ENCODE measurements at places on chromosomes 2 and 18. TPM values are rescaled to one million over a fixed set of nuclear protein-coding genes. Genes with fewer than 3 reads are reported as not detected.

- H3K4me1 ChIP-seq = no peaks in the 10 kb centered on the region
- no peak overlapping the region for H3K27ac ChIP-seq
- no peak for DNase-seq
- no peak overlapping the region for H3K4me3 ChIP-seq
- H3K36me3 ChIP-seq = no peaks in the 10 kb centered on the region
These were observed 293.2 kb upstream of the DCC start for GRCh38 chr18:52046842-52047241.

GRCh38 chr18:40957533-40958070, 997.4 kb upstream of the PIK3C3 start:
- no peak overlapping the region for H3K4me3 ChIP-seq
- H3K27me3 ChIP-seq = no peaks in the 10 kb centered on the region
- H3K36me3 ChIP-seq = no peaks in the 10 kb centered on the region
- no peaks in the 10 kb centered on the region for H3K4me1 ChIP-seq
- DNase-seq = no peak

- no peak overlapping the region for H3K27ac ChIP-seq
- peak; percentile 44 for DNase-seq
- no peaks in the 10 kb centered on the region for H3K36me3 ChIP-seq
- peaks cover 6% of the 10 kb centered on the region for H3K4me1 ChIP-seq
These were observed 3.1 kb downstream of the KDSR start for GRCh38 chr18:63363951-63364350.

DNA sequence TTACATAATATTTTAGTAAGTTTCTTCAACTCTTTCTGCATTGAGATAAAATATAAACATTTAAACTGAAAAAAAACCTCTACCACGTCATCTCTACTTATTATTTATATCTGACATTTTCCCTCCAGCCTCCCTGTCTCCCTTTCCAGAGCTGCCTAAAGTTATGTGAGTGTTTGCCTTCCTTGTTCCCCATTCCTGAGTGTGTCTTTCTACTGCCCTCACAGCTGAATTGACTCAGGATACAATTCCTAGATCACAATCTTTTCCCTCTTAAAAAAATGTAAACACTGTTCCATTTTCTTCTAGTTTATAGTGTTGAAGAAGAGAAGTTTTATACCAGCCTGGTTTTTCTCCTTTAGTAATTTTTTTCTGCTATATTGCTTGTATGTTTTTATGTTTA, 5.3 kb downstream of the TRPM8 start:
- H3K27ac ChIP-seq = no peak overlapping the region
- H3K36me3 ChIP-seq = no peaks in the 10 kb centered on the region
- no peak overlapping the region for H3K4me3 ChIP-seq

GRCh38 chr18:48274301-48274700, 134.9 kb downstream of the ZBTB7C start:
- H3K27ac ChIP-seq = no peak overlapping the region
- H3K4me3 ChIP-seq = no peak overlapping the region
- H3K36me3 ChIP-seq = no peaks in the 10 kb centered on the region
- H3K4me1 ChIP-seq = no peaks in the 10 kb centered on the region

DNA sequence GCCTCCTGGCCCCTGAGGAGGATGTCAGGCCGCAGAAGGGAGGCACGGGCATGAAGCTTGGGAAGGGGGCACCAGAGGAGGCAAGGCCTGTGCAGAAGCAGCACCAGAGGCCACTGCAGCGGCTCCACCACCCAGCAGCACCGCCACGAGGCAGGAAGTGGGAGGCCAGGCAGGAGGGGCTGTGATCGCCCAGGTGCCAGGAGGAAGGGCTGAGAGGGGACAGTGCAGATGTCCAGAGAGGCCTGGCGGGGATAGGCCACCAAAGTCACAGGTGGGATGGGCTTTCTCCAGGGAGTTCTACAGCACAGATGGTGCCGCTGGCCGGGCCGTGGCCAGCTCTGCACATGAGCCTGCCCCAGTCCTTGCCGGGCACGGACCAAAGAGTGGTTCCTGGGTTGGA, 6.0 kb upstream of the ALPI start:
- H3K27me3 ChIP-seq = no peaks in the 10 kb centered on the region
- no peaks in the 10 kb centered on the region for H3K36me3 ChIP-seq

DNA sequence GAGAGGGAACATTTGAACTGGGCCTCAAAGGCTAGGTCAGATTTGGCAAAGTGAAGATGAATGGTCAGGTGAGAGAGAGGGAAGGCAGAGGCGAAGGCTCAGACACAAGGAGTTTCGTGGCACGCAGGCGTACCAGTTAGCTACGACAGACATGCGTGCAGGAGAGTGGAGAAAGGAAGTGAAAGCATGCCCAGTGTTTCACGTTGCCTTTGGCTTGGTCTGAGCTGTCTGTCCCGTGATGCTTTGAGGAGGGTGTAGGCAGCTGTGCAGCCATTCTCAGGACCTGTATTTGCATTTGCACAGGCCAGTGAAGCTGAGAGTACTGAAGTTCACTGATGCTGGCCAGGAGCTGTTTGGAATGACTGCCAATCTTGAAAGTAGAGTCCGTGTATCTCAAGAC, 69.5 kb downstream of the HNRNPLL start:
- H3K27ac ChIP-seq = no peak overlapping the region
- no peaks in the 10 kb centered on the region for H3K27me3 ChIP-seq
- no peak overlapping the region for H3K4me3 ChIP-seq
- peaks cover 5% of the 10 kb centered on the region for H3K4me1 ChIP-seq

GRCh38 chr2:177296040-177296439, 31.5 kb upstream of the NFE2L2 start:
- DNase-seq = peak; percentile 27
- no peak overlapping the region for H3K27ac ChIP-seq
- no peaks in the 10 kb centered on the region for H3K27me3 ChIP-seq
- H3K36me3 ChIP-seq = no peaks in the 10 kb centered on the region

- H3K27ac ChIP-seq = no peak overlapping the region
- DNase-seq = no peak
- H3K36me3 ChIP-seq = no peaks in the 10 kb centered on the region
- no peaks in the 10 kb centered on the region for H3K27me3 ChIP-seq
- no peaks in the 10 kb centered on the region for H3K4me1 ChIP-seq
These were observed 343.6 kb downstream of the TGIF1 start for GRCh38 chr18:3793545-3793944.

- no peak overlapping the region for H3K4me3 ChIP-seq
- H3K4me1 ChIP-seq = no peaks in the 10 kb centered on the region
- no peak for DNase-seq
- H3K27me3 ChIP-seq = no peaks in the 10 kb centered on the region
These were observed 360.8 kb downstream of the TNS1 start for GRCh38 chr2:217641960-217642359.

GRCh38 chr18:21457179-21457535, 143.3 kb downstream of the ESCO1 start:
- H3K4me1 ChIP-seq = no peaks in the 10 kb centered on the region
- no peak overlapping the region for H3K27ac ChIP-seq
- no peaks in the 10 kb centered on the region for H3K27me3 ChIP-seq
- H3K4me3 ChIP-seq = no peak overlapping the region

GRCh38 chr2:156457523-156458517, 21.6 kb downstream of the GPD2 start:
- no peaks in the 10 kb centered on the region for H3K4me1 ChIP-seq
- H3K36me3 ChIP-seq = no peaks in the 10 kb centered on the region
- no peak overlapping the region for H3K4me3 ChIP-seq
- no peaks in the 10 kb centered on the region for H3K27me3 ChIP-seq
- no peak for DNase-seq

DNA sequence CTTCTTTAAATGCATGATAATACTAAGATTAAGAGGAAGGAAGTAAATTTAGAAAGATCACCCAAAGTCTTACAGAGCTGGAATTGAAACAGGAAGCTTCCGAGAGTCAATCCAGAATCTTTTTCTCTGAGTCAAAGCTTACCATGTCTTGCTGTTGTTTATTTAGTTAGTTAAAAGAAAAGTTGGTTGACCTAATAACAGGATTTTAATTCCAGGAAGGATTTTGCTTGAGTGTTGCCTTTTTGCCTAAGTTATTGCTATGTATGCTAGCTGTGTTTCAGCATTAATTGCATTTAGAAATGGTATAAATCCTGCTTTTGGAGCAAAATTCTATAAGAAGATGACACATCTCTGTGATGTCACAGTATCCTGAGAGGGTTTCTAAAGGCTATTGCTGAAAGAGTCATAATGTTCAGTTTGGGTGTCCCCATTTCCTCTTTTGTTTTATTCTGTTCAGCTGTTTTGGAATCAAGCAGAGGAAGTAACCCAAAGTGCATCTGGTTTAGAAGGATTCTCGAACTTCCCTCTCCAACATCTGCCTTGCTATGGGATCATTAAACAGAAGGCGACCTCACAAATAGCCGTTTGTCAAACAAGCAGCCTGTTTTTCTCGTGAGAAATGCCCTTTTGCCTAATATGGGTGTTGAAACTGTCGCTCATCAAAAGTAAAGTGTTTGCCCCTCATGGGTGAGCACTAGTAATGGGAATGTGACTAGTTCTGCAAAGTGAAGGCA, 271.5 kb upstream of the MMADHC start:
- no peak overlapping the region for H3K4me3 ChIP-seq
- no peaks in the 10 kb centered on the region for H3K4me1 ChIP-seq
- no peaks in the 10 kb centered on the region for H3K27me3 ChIP-seq
- H3K27ac ChIP-seq = no peak overlapping the region
- no peaks in the 10 kb centered on the region for H3K36me3 ChIP-seq
- DNase-seq = no peak

DNA sequence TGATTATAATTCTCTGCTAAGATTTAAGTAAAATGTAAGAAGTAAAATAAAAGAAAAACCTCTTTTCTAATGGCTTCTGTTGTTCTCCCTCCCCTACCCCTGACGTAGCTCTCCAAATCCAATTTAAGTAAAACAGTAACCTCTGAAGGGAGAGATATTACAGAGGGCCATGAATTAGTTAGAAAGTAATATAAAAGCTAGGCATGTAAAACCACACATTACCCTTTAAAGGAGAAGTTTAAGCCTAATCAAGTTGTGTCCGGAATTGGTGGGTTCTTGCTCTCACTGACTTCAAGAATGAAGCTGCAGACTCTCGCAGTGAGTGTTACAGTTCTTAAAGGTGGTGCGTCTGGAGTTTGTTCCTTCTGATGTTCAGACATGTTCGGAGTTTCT, 116.9 kb upstream of the SCN7A start:
- no peak overlapping the region for H3K4me3 ChIP-seq
- no peaks in the 10 kb centered on the region for H3K27me3 ChIP-seq
- no peaks in the 10 kb centered on the region for H3K36me3 ChIP-seq
- H3K27ac ChIP-seq = no peak overlapping the region
- H3K4me1 ChIP-seq = no peaks in the 10 kb centered on the region

- no peak overlapping the region for H3K27ac ChIP-seq
- H3K4me3 ChIP-seq = no peak overlapping the region
- peaks cover 3% of the 10 kb centered on the region for H3K4me1 ChIP-seq
- no peaks in the 10 kb centered on the region for H3K27me3 ChIP-seq
These were observed 9.7 kb downstream of the TMEM18 start for GRCh38 chr2:667332-667999.

- H3K27me3 ChIP-seq = no peaks in the 10 kb centered on the region
- no peak overlapping the region for H3K27ac ChIP-seq
- H3K36me3 ChIP-seq = no peaks in the 10 kb centered on the region
- H3K4me3 ChIP-seq = no peak overlapping the region
- no peak for DNase-seq
These were observed 133.6 kb downstream of the GULP1 start for GRCh38 chr2:188425266-188425665.

GRCh38 chr2:2306878-2307277, 24.2 kb downstream of the MYT1L start:
- H3K27ac ChIP-seq = no peak overlapping the region
- H3K36me3 ChIP-seq = no peaks in the 10 kb centered on the region
- DNase-seq = no peak
- H3K4me1 ChIP-seq = no peaks in the 10 kb centered on the region

- H3K4me3 ChIP-seq = no peak overlapping the region
- no peak overlapping the region for H3K27ac ChIP-seq
- H3K4me1 ChIP-seq = peaks cover 71% of the 10 kb centered on the region
- DNase-seq = no peak
- H3K27me3 ChIP-seq = no peaks in the 10 kb centered on the region
These were observed 44.0 kb downstream of the TET3 start for GRCh38 chr2:74028741-74029140.

DNA sequence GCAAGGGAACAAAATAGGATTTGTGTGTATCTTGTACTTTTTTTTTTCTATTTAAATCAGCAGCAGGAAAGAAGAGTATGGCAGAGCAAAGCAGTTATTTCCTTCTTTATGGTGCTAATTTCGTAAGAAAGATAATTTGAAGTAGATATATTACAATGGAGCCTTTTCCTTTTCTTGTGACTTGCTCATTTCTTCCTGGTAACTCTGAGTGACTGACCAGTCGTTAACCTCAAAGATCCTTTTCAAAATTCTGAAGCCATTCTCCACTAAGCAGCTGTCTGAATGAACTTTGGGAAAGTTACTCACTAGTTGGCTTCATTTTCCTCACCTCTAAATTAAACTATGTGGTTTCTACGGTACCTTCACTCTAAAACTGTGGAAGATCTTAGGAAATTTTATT, 24.6 kb downstream of the AFTPH start:
- H3K36me3 ChIP-seq = no peaks in the 10 kb centered on the region
- no peak for DNase-seq
- no peak overlapping the region for H3K4me3 ChIP-seq
- peaks cover 4% of the 10 kb centered on the region for H3K4me1 ChIP-seq
- no peaks in the 10 kb centered on the region for H3K27me3 ChIP-seq

- H3K4me1 ChIP-seq = no peaks in the 10 kb centered on the region
- H3K27ac ChIP-seq = no peak overlapping the region
- no peak overlapping the region for H3K4me3 ChIP-seq
- no peaks in the 10 kb centered on the region for H3K27me3 ChIP-seq
These were observed 676.1 kb downstream of the RNF144A start for GRCh38 chr2:7593360-7593759.

DNA sequence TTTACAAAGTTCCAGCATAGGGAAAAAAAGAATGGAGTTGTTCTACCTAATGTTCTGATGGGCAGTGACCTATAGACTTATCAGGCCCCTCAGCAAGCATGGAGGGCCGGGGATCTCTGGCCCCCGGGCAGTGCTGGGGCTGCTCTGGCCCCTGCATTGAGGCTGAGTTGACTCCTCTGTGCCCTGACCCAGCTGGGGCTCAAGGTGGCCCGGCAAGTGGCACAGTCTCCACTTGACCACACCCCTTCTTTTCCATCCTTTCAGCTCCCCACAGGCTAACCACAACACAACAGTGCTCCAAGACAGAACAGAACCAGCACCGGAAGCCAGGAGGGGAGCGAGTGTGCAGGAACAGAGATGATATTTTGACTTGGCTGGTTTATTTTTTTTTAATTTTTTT, 19.9 kb downstream of the TOGARAM2 start:
- peak overlapping the region; percentile 26 for H3K27ac ChIP-seq
- DNase-seq = peak; percentile 27

- H3K36me3 ChIP-seq = no peaks in the 10 kb centered on the region
- H3K27ac ChIP-seq = no peak overlapping the region
- H3K4me3 ChIP-seq = no peak overlapping the region
- H3K4me1 ChIP-seq = no peaks in the 10 kb centered on the region
These were observed 687.6 kb upstream of the HS6ST1 start for GRCh38 chr2:129006135-129006886.

The SPP2 gene
- total RNA-seq = not detected

The NXPH2 gene
- not detected for total RNA-seq

The LYG2 gene
- total RNA-seq = not detected

The ZBTB7C gene
- not detected for total RNA-seq

The EFEMP1 gene
- total RNA-seq = not detected

The NTSR2 gene
- total RNA-seq = not detected

The AKAIN1 gene
- total RNA-seq = not detected

The SAG gene
- total RNA-seq = 0.10 TPM

The DSG4 gene
- not detected for total RNA-seq

The KRTCAP3 gene
- 27.1 TPM for total RNA-seq

The ATP8B1 gene
- not detected for total RNA-seq
